Bladder microvascular endothelial cell (primary cell): ENCODE measurements at places on chromosomes 16 and 17. TPM values are rescaled to one million over a fixed set of nuclear protein-coding genes. Genes with fewer than 3 reads are reported as not detected.

The AXIN2 gene
- 1.4 and 2.6 TPM in 2 replicates for total RNA-seq

The TPSD1 gene
- not detected in 2 replicates for total RNA-seq

The NOG gene
- 1.6 TPM in 2 replicates for total RNA-seq

The PDILT gene
- not detected in 2 replicates for total RNA-seq

The CES1 gene
- 0.16 TPM in 1 of 2 replicates, not detected in the other for total RNA-seq

The MYO15B gene
- total RNA-seq: 6.0 and 36.5 TPM in 2 replicates

The CAMKK1 gene
- total RNA-seq: 2.1 TPM in 2 replicates
